Fibroblast of mammary gland (primary cell): ENCODE measurements at places on chromosomes 4 and X.

DNA sequence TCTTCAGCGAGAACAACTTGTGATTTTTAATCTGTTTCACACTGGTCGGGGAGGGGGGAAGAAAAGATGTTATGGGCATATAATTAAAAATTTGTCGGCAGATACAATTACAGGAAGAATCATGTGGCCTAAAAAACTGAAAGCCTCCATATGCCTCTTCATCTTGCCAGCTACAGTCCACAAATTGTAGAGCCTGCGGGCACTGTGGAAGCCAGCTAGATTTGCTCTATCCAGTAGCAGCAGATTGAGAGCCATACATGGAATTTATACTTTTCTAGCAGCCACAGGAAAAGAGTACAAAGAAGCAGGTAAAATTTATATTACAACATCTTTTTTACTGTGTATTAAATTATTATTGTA, 147.3 kb downstream of the TBL1X start:
- DNase-seq: no peak

GRCh38 chr4:2934077-2934812, 29.0 kb downstream of the NOP14 start:
- DNase-seq: peak; percentile 65

DNA sequence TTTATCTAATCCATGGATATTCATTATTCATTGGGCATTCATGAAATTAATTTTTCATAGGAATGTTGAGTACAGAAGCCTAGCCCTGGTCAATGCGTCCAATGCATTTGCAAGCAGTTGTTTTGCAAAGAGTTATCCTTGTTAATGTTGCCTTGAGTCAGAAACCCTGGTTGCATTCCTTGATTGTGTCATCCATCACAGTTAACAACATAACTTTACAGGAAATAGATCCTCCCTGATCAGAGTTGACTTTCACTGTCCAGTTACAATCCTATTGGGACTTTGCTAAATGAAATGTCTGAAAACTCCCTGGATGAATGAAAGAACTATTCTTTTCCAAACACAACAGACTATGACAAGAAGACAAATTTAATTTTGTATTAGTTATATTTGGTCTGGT, 924.3 kb upstream of the SLIT2 start:
- peak; percentile 53 for DNase-seq

DNA sequence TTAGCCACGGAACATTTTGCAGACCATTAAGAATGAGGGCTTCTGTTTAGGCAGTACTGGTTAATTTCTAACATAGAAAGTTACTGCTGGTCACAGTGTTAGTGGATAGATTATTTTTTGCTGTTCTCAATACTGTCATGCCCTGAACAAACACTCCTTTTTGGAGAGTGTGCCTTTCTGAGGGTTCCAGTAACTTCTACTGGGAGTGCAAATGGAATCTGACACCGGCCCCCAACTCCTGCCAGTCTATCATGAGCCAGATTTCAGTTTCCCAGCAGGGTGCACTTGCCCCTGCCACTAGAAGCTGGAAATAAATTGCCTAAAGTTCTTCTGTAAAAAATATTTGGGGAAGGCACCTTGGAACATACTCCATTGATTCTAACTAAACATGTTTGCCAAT, 224.4 kb upstream of the GPC4 start:
- DNase-seq: no peak

DNA sequence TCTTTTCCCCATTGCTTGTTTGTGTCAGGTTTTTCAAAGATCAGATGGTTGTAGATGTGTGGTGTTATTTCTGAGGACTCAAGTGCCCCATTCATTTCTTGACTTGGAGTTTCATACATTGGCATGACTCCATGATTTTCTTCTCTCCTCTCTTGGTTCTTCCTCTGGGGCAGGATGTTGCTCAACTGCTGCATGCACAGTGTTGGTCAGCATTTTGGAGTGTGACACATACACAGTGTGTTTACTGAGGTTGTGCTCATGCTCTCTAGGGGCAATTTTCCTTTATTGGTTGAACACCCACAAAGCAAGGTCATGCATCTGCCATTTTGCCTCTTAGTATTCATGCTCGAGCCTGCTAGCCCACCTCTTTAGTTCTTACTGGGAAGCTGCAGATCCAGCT, 1993.8 kb downstream of the ARAP2 start:
- peak; percentile 93 for DNase-seq

- DNase-seq: no peak
Observed at GRCh38 chrX:135315864-135316263, 6.6 kb downstream of the ETDC start.

DNA sequence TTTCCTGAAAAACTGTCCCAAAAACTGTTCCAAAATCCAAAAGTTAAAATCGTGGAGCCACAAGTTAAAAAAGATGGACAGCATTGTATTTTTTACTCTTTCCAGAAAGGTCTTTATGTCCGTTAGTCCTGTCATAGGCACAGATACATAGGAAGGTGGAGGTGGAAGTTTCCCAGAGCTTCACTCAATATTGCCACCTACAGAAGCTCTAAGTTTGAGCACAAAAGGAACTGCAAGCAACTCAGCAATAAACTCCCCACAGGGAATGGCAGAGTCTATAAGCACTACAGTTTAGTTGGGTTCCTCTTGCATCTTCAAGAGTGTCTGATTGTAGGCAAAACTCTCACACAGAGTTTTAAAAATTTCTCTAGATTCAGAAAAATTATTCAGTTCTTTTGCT, 22.0 kb upstream of the UGT2B4 start:
- DNase-seq: no peak

- no peak for DNase-seq
Observed at GRCh38 chrX:64885850-64886249, 90.4 kb downstream of the ZC4H2 start.

DNA sequence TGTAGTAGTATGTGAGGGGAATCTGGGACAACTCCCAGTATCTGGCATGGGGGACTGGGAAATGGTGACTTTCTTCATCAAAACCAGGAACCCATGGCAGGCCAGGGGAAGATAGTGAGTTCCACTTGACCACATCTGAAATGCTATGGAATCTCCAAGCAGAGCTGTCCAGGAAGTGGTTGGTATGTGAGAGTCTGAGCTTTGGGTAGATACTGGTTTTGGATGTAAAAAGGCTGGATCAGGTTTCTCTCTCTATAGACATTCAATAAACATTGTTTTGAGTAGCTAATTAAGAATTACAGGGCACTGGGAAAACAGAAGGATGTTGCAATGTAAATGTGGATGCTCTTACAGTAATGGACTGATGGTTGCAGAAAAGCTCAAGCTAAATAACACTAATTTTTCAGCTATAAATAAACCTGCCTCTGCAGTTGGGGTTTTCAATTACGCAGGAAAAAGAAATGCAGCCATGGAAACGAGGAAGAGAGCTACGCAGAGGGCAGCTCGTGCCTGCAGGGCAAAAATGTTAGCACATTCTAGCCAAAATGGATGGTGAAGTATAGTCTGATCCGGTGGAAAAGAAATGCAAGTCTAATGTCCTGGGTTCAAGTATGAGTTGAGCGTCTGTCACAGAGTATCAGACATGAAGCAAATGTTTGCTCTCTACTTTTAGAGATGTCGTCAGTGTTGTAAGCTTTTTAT, 13.4 kb upstream of the CHRNA9 start:
- DNase-seq: peak; percentile 41

DNA sequence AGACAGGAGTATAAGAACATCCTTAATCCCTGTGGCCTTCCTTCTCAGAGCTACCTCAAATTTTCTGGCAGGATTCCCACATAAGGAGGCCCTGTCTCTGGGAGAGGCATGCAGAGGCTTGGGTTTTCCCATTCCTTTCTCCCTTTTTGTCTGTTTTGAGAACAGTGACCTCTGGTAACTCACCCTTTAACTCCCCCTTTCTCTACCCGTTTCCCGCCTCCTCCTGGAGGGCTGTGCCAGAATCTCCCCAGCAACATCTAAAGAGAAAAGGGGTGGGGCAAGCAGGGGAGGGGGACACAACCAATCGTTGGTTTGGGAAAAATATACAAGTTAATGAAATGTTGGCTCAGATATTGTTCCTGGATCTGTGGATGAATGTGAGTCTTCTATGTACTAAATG, 303.7 kb upstream of the IRS4 start:
- DNase-seq: no peak

GRCh38 chr4:186018784-186019183, 50.2 kb upstream of the TLR3 start:
- DNase-seq: no peak

GRCh38 chr4:119238068-119238722, 25.7 kb downstream of the USP53 start:
- no peak for DNase-seq

GRCh38 chr4:122826079-122826527, 528 bp upstream of the FGF2 start:
- peak; percentile 55 for DNase-seq
